ENCODE measurements at places on chromosomes 1 and 21.
A peak's percentile ranks its signal among the peaks of the same experiment; 100 is the strongest.

DNA sequence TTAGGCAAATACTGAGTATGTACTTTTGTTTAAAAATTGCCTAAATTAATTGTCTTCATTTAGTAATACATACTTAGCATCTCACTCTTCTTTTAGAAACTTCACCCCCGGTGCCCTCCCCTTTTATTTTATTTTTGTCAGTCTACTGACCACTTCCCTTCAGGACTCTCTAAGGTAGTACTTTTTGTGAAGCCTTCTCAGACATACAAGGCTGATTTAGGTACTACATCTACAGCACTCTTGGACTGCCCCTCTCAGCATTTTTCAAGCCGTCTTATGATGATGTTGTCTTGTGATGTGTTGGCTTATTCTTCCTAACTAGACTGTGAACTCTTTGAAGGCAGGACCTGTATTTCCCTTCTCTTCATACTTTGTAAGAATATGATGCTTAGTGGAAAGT lies 24.7 kb downstream of the RPS6KC1 start:
- DNase-seq, result no peak

DNA sequence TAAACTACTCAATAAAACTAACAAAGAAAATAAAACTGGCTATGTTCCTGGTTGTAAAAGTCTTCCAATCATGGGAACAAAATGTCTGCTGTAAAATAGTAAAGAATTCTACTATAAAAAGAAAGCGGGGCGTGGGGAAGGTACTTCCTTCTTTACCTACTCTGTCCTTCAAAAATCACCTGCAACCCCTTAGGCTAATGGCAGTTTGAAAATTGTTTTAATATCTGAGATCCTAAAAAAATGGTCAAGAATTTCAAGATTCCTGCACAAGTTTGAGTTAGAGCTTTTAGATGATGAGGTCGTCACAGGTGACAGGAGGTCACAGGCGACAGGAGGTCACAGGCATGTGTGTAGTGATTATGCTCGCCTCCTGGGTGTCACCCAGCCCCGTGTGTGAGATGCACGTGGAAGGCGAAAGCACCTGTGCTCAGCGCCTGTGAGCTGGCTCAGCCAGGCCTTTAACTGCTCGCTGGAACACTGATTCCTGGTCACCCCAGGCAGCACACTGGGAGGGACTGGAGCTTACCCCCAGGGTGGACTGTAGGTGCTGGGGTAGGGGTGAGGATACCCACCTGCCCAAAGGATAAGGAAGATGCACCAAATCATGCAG lies 18.6 kb upstream of the TMPRSS2 start:
- DNase-seq, result no peak

DNA sequence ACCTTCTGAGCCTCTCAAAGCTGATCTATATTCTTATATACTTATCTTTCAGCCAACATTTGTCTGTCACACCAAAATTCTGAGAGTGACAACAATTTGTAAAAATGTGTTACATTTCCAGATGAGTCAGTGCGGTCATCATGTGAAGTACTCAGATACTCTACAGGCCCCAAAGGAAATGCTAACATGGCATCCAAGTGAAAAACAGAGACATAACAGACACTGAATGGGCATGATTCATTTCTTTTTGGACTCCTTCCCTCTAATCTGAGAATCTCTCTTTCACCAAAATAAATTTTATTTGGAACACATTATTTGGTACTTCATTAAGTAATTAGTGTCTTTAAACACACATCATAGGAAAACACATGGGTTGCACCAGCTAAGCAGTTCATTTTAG lies 96.6 kb downstream of the SLC44A5 start:
- DNase-seq, result no peak

GRCh38 chr1:1889847-1890505 lies 911 bp downstream of the GNB1 start:
- peak; percentile 29 for DNase-seq

DNA sequence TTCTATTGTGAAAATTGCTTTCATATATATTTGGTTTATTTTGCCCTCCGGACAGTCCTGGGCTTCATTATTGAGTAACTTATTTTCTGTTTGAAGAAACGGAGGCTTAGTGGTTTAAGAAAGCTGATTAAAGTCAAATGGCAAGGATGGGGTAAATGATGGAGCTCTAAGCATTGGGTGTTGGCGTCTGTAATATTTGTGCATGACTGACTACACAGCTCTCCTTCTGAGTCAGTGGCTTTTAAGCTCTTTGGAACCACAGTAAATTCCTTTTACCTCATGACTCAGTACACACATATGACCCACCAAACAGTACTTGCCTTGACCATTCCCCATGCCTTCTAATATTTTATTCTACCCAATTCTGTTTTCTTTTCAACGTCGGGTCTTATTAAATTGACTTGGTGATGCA lies 21.0 kb downstream of the B3GALT5 start:
- DNase-seq, result no peak

DNA sequence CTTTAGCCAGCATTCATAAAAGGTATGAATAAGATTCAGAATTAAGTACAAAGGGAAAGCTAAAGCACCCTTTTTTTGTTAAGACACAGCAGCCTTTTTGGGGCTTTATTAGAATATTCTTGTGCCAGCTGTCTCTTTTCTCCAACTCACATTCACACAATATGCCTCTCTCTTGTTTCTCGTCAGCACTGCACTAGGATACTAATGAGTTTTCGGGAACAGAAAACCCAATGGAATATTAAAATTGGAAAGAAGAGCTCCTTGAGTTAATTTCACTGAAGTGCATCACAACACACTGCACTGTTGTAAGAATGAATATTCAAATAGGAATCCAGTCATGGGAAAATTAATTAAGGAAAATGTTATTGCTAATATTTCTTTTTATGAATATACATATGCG lies 410.4 kb upstream of the BEND5 start:
- DNase-seq, result no peak

DNA sequence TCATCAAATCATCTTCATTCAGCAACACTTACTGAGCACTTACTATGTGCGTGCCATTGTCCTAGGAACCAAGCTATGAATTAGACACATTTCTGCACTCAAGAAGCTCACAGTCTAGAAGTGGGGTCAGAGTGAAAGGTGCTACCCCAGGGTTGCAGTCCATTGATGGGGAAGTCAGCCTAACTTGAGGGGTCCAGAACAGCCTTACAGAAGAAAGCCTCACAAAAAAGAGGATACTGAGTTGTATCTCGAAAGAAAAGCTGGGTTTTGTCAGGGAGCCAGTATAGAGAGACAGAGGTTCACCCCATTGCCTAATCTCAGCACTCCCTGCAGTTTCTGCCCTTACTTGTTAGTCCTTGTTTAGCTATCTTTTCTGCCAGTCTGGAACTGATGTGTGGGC lies 153.1 kb upstream of the JUN start:
- no peak for DNase-seq

GRCh38 chr1:182120411-182121258 lies 59.1 kb upstream of the ZNF648 start:
- no peak for DNase-seq

GRCh38 chr1:162605225-162605927 lies 26.9 kb upstream of the DDR2 start:
- no peak for DNase-seq

GRCh38 chr1:188906921-188907641 lies 1570.6 kb downstream of the BRINP3 start:
- no peak for DNase-seq

DNA sequence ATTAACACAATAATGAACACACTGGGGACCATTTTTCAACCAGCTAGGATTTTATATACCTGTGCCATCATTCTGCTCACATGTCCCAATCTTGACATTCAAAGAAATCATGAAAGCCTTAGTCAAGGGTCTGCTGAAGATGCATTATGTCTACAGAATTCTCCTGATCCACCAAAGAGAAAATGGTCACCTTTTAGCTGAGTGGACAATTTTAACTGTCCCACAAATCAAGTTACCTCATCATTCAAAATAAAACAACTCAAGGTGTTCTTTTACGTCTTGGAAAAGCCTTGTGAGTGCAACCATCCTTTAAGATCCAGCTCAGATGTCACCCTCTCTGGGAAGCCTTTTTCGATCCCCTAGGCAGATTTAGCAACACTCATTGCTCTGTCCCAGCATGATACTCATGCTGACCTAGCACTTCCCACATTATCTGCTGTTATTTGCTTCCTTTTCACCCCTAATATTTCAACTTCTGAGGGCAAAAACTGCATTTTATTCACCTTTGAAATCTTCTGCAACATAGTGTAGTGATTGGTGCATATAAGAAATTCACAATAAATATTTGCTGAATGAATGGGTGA lies 80.1 kb downstream of the LMO4 start:
- no peak for DNase-seq

GRCh38 chr1:67517046-67517445 lies 86.8 kb upstream of the SERBP1 start:
- no peak for DNase-seq

GRCh38 chr1:34874296-34874952 lies 14.9 kb upstream of the SMIM12 start:
- DNase-seq, result no peak

DNA sequence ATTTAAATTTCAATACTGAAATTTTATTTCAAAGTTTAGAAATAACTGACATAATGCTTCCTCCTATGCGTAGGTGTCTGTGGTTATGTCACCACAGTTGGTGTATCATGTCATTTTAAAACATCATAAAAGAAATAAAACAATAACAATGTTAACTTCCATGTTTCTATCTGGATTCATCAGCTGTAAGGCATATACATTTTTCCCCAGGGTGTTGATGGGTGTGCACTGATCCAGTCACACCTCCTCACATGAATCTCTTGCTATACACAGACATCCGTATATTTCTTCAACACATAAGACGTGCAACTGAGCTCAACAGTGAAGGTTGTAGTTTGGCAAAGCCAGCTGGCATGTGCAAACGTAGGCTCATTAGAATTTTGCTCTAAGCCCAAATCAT lies 6.2 kb downstream of the KCNA3 start:
- DNase-seq, result peak; percentile 26

DNA sequence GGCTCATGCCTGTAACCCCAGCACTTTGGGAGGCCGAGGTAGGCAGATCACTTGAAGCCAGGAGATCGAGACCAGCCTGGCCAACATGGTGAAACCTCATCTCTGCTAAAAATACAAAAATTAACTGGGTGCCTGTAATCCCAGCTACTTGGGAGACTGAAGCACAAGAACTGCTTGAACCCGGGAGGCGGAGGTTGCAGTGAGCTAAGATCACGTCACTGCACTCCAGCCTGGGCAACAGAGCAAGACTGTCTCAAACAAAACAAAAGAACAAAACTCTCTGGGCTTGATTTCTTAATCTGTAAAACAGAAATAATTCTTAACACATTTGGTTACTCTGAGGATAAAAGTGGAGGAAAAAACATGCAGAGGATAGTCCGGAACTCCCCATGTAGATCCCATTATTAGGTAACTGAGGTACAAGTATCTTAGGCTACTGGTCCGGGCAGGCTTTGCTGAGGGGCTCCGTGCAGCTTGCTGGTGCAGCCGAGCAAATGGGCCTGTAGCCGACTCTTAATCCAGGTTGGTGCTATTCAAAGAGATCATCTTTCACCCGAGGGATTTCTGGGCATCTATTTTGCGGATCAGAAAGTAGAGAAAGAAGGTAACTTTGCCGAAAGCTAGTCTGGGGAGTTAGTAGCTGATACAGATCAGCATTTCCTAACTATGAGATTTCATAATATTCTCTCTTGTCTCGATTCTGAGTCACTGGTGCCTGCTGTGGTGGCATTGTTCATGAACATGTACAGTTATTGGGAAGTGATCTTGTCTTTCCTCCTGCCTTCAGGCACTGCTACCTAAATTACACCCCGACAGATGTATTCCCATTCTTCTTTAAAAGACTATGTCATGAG lies 56.8 kb downstream of the NFIA start:
- no peak for DNase-seq

- DNase-seq, result no peak
Measured at GRCh38 chr1:240987928-240988327, 369.1 kb downstream of the RGS7 start.

- DNase-seq, result peak; percentile 81
Measured at GRCh38 chr1:87325982-87326738, 2.5 kb upstream of the LMO4 start.

- no peak for DNase-seq
Measured at GRCh38 chr1:154972517-154973343, 1.8 kb upstream of the CKS1B start.

- no peak for DNase-seq
Measured at GRCh38 chr1:70288166-70288565, 66.4 kb downstream of the ANKRD13C start.

- DNase-seq, result no peak
Measured at GRCh38 chr1:184935920-184936798, 38.1 kb downstream of the NIBAN1 start.

GRCh38 chr1:186066411-186066810 lies 308.6 kb downstream of the TPR start:
- no peak for DNase-seq

- DNase-seq, result no peak
Measured at GRCh38 chr1:43270421-43271095, 775 bp downstream of the TMEM125 start.

GRCh38 chr1:91520942-91521507 lies 20.4 kb downstream of the CDC7 start:
- no peak for DNase-seq

- no peak for DNase-seq
Measured at GRCh38 chr1:11955221-11955620, 20.7 kb downstream of the PLOD1 start.

DNA sequence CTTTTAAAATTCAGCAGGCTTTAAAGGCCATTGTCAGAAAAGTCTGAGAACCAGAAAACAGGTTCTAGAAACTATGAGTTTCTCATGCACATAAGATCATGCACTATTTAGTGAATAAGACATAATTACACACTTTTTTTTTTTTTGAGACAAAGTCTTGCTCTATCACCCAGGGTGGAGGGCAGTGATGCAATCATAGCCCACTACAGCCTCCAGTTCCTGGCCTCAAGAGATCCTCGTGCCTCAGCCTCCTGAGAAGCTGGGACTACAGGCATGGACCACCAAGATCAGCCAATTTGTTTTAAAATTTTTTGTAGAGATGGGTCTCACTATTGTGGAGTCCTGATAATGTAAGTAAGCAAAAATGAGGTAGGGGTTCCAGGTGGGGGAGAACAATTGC lies 134.9 kb downstream of the VAV3 start:
- DNase-seq, result no peak

DNA sequence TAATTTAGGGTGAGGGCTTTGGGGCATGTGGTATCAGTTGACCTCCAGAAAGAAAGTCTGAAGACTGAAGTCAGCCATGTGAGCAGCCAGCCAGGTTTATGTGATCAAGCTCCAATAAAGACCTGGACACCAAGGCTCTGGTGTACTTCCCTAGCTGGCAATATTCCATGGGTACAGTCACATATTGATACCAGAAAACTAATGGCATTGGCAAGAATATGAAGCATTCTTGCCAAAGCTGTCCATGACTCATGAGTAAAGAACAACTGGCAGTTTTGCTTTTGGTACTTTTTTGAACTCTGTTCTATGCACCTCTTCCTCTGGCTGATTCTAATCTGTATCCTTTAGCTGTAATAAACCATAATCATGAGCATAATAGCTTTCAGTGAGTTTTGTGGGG lies 415.3 kb upstream of the CAMK1G start:
- no peak for DNase-seq

- DNase-seq, result no peak
Measured at GRCh38 chr1:186905561-186905960, 76.8 kb downstream of the PLA2G4A start.

Data from CD4-positive, alpha-beta T cell treated with Interleukin-2 at 100 ng/mL for 4 hours (primary cell).